Activated T-cell treated with anti-CD3 and anti-CD28 coated beads, Interleukin-2, amount 50 U/mL, for 72 hours (primary cell): ENCODE measurements at places on chromosomes 5 and 9. TPM values are rescaled to one million over a fixed set of nuclear protein-coding genes. Genes with fewer than 3 reads are reported as not detected.

The MPDZ gene
- total RNA-seq = not detected

The LHX3 gene
- 0.17 TPM for total RNA-seq

The SPATA9 gene
- not detected for total RNA-seq

The GRM6 gene
- total RNA-seq = not detected

The SIT1 gene
- total RNA-seq = 61.4 TPM

GRCh38 chr5:122153230-122153629 is 23.9 kb downstream of the ZNF474 start:
- DNase-seq = no peak

DNA sequence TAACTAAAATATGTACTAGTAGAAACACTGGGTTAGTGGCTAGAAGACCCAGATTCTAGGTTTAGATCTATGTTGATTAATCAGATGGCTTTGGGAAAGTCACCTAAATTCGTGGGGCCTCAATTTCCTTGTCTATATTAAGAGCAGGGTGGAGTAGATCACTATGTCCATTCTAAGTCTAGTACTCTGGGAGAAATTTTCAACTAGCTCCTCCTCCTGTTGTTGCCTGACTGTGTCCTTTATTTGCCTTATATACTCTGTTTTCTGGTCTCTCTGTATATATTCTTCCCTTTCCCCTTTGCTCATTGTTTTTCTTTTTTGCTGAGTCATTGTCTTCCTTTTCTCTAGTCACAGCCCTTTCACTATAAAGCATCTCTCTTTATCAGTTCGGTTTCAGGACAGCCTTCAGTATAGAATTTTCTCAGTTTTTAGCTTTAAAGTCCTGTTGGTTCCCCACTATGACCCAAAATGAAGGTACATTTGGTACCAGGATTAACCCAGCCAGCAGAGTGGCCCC is 44.5 kb upstream of the CDH6 start:
- no peak for DNase-seq

DNA sequence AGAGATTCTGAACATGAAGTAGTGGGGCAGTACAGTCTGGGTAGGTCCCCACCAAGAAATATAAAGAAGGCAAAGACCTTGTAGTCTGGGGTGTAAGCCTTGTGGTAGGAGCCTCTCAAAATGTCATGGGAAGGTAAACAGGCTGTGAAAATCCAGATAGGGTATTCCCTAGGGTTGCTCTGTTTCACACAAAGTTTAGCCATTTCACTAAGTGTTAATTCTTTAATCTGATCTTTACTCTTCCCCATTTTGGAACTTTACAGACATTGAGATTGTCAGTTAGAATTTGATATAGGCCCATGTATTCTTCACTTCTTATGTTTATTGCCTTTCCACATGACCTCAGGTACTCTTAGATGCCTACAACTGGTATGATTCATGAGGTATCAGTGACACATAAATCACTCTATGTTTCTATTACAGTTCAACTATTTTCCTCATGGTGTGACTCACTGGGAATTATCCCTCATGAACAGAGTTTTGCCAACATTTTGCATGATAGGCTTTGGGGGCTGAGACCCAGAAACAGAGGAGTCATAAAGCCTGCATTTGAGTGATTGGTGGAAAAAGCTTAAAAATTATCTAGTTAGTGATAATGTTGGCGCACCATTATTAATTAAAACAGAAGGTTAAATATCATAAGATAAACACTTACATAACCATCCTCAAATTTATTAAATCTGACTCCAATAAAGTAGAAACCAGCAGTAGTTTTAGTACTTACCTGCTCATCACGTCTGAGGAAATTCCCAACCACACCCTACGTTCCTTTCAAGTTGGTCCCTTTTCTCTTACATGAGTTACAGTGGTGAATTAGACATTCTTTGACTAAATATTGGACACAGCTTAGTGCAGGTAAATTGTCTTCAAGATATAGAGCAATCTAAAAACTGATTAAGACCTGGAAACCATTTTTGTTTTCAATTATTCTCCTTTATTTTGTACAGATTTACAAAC is 399.8 kb upstream of the MEF2C start:
- DNase-seq = no peak

DNA sequence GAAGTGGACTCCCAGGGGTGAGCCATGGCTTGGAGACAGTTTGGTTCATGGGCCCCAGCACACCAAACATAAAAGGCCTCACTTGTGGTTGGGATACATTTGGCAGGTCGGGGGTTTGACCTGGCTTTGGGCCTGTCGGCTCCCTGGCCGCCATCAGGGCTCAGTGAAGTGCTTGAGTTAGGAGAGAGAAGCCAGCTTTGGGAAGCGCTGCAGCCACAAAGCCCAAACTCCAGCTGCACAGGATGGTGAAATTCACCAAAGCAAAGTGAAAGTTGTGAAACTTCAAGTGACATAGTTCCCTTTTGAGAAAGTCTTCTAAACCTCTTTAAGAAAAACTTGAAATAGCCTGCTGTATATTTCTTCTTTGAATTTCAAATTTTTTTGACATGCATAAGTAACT is 27.5 kb downstream of the SLC46A2 start:
- no peak for DNase-seq

DNA sequence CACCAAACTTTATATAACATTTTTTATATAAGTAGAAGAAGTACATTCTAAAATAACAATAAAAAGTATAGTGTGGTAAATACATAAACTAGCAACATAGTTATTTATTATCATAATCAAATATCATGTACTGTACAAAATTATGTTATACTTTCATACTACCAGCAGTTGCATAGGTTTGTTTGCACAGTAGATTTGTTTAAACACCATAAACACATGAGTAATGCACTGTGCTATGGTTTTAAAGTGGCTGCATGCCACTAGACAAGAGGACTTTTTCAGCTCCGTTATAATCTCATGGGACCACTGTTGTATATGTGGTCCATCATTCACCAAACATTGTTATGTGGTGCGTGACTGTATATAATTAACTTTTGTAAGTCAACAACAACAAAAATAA is 137.6 kb downstream of the DRD1 start:
- DNase-seq = no peak

DNA sequence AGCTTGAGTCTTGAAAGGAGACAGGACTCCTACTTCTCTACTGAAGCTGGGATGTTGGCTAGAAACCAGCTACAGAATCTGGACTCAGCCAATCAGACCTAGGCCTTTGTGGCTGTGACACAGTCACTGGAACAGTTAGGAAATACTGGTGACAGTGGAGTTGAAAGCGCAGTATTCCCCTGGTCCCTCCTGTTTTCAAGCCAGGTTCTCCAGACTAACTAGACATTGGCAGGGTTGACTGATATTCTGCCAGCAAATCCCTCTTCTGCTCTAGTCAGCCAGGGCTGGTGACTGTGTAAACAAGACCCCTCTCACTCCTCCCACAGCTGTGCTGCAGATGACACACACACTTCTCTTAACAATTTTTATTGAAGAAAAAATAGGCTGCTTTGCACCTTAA is 8.7 kb downstream of the SHROOM1 start:
- no peak for DNase-seq

DNA sequence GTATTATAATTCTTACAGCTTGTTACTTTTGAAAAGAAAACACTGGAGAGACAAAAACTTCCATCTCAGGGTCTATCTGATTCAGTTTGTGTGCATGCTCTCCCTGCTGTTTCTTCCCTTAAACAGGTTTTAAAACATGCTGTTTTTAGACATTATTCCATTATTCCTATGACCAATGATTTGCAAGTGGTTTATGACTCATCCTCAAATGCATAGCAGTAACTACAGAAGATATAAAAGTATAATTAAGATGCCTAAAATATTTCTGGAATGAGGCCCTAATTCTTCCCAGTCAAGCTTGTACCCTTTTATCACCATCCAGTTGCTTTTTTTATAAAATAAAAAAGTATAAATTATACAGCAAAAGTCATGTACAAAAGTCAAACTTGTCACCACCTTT is 3.7 kb downstream of the DTWD2 start:
- DNase-seq = no peak
